SJCRH30 (cell line): ENCODE measurements at places on chromosomes 6 and 20. TPM values are rescaled to one million over a fixed set of nuclear protein-coding genes. Genes with fewer than 3 reads are reported as not detected.

Gene CYP24A1
- total RNA-seq: not detected in 2 replicates

Gene USP49
- total RNA-seq: 6.4 and 7.3 TPM in 2 replicates

DNA sequence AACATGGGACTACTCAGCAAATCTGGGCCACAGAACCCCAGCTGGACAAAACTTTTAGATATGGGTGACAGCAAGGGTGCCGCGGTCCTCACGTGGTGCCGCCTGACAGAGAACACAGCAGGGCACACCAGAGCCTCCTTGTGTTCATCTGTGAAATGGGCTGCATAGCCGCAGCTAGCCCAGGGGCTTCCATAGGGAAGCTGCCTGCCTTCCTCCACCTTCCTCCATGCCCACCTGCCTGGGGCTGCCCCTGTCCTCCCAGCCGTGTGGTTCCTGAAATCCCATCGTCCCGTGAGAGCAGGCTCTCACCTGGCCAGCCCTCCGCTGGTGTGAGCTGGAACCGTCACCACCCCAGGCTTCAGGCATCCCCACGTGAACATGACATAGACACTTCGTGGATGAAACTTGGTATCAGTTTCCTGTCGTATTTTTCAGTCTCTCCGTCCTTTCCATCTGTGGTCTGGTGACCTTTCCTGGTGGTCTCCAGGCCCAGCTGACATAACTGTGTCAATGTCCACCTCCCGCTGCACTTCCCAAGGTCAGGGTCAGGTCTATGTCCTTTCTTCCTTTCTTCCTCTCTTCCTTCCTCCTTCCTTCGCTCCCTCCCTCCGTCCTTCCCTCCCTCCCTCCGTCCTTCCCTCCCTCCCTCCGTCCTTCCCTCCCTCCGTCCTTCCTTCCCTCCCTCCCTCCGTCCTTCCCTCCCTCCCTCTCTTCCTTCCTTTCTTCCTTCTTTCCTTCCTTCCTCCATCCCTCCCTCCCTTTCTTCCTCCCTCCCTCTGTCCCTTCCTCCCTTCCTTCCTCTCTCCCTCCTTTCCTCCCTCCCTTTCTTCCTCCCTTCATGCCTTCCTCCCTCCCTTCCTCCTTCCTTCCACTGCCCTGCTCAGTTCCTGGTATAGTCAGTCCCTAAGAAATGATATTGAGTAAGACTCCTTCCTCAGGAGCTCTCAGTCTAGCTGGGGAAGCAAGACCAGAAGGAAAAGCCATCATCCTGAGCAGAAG, 78.8 kb downstream of the GRM4 start:
- H3K27me3 ChIP-seq: peaks cover 25% of the 10 kb centered on the region
- DNase-seq: no peak
- no peak overlapping the region for H3K27ac ChIP-seq
- no peaks in the 10 kb centered on the region for H3K4me1 ChIP-seq

DNA sequence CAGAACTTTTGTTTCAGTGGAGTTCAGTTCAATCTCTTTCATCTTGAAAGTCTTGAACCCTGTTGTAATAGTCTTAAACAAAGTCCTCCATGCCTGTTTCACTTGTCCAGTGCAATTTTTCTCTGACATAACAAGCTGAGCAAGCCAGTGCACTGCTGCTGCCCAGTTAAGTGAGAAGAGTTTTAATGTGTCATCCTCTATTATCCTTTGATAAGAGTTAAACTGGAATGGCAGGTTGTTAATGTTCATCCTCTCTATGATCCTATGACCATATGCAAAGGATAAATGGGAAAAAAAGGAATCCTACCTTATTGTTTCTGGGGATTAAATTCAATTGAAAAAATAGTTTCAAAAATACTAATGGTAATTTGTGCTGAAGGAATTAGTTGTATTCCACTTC, 197.5 kb downstream of the FRK start:
- H3K36me3 ChIP-seq: no peaks in the 10 kb centered on the region
- no peaks in the 10 kb centered on the region for H3K4me1 ChIP-seq

DNA sequence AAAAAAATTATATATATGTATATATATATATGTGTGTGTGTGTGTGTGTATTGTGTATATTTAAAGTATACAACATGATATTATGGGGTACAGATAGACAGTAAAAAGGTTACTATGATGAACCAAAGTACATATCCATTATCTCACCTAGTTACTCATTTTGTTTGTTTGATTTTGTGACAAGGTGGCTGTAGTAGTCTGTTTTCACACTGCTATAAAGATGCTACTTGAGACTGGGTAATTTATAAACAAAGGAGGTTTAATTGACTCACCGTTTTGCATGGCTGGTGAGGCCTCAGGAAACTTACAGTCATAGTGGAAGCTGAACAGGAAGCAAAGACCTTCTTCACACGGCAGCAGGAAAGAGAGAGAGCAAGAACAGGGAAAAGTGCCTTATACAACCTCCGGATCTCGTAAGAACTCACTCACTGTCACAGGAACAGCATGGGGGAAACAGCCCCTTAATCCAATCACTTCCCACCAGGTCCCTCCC, 30.2 kb upstream of the DACT2 start:
- peaks cover 22% of the 10 kb centered on the region for H3K27me3 ChIP-seq
- no peaks in the 10 kb centered on the region for H3K4me1 ChIP-seq
- no peaks in the 10 kb centered on the region for H3K36me3 ChIP-seq
- H3K27ac ChIP-seq: no peak overlapping the region
- no peak overlapping the region for H3K4me3 ChIP-seq

GRCh38 chr20:48614593-48615274, 213.1 kb downstream of the PREX1 start:
- no peaks in the 10 kb centered on the region for H3K27me3 ChIP-seq
- no peak for DNase-seq
- H3K4me1 ChIP-seq: peaks cover 8% of the 10 kb centered on the region
- H3K4me3 ChIP-seq: no peak overlapping the region
